ENCODE measurements at places on chromosomes 3 and 15.

- DNase-seq = no peak
Observed at GRCh38 chr3:168585544-168585943, 489.8 kb upstream of the GOLIM4 start.

- DNase-seq = no peak
Observed at GRCh38 chr3:142459096-142459495, 11.3 kb upstream of the XRN1 start.

- no peak for DNase-seq
Observed at GRCh38 chr3:53813229-53813628, 33.0 kb downstream of the CHDH start.

- no peak for DNase-seq
Observed at GRCh38 chr15:89301304-89302089, 33.1 kb downstream of the POLG start.

- no peak for DNase-seq
Observed at GRCh38 chr15:23835953-23836352, 148.8 kb upstream of the NDN start.

DNA sequence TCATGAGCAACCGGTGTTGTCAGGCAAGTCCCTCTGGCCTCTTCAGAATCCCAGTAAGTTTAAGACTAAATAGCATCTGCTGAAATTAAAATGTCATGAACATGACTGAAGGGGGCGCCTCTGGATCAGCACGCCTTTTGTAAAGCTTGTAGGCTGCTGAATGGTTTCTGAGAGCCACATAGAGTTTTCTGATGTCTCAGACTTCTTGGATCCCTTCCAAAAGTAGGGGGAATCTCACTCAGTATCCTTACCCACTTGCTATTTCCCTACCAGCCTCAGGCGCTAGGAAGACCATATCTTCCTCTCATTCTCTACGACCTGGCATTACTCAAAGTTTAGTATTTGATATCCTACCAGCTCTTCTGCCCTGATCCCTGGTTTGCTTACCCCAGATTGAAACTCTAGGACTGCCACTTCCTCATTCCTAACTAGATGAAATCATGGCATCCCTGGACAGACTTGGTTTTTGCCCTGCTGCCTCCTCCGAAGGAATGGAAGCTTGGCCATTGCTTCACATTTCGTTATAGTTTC, 62.7 kb upstream of the CD47 start:
- no peak for DNase-seq

- no peak for DNase-seq
Observed at GRCh38 chr3:130463221-130463620, 53.8 kb upstream of the COL6A6 start.

GRCh38 chr3:18410205-18410604, 14.9 kb downstream of the SATB1 start:
- no peak for DNase-seq

Measured in T47D (cell line).